ENCODE measurements at places on chromosomes 5 and 9.

DNA sequence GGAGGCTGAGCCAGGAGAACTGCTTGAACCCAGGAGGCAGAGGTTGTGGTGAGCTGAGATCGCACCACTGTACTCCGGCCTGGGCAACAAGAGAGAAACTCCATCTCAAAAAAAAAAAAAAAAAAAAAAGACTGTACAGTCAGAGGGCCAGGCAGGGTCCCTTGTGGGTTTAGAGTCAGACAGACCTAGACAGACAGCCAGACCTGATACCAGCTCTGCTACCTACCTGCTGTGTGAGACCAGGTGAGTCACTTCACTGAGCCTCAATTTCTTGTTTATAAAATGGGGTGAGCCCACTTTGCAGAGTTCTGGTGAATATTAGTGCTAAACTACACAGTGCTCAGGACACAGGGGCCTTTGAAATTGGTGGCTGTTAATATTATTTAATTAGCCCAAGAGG is 19.7 kb downstream of the TRIM14 start:
- DNase-seq = no peak

- DNase-seq = no peak
Measured at GRCh38 chr5:10550222-10550995, 13.5 kb upstream of the ANKRD33B start.

DNA sequence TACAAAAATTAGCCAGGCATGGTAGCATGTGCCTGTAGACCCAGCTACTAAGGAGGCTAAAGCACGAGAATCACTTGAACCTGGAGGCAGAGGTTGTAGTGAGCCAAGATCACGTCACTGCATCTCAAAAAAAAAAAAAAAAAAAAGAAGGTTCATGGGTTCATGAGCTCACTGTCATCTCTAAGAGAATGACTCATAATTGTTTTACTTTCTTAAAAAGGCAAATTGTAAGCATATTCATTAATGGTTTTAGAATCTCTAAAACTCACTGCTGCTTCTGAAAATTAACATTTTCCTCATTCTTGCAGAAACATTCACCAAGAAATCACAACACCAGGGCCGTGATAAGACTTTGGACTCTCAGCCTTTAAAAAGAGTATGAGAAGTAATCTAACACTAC is 103.6 kb downstream of the GNA14 start:
- DNase-seq = no peak

DNA sequence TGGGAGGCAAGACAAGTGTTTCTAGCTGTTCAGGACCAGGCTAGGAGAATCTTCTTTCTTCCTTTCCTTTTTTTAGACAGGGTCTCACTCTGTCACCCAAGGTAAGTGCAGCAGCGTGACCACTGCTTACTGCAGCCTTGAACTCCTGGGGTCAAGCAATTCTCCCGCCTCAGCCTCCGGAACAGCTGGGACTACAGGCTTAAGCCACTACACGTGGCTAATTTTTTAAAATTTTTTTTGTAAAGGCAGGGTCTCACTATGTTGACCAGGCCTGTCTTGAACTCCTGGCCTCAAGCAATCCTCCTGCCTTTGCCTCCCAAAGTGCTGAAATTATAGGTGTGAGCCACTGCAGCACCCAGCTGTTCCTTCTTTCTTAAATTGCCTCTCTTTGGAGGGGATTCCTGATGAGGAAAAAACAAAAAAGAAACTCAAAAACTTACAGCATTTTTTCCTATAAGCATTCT is 53.1 kb downstream of the LHFPL2 start:
- DNase-seq = no peak

DNA sequence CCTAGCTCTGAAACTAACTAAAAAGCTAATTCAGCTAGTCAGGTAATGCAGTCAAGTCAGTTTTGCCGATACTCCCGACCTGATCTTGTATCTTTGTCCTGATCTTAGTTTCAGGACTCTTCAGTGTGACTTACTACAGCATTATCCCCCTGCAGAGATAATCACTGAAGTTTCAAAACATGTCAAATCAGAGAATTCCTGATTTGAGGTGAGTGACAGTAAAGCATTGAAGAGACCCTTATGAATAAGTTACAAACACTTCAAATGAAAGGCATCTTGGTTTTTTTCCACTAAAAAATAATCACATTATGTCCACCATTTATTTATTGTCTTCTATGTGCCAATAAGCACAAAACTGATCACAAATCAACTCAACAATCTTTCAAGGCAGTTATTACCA is 47.6 kb downstream of the BAAT start:
- DNase-seq = no peak

GRCh38 chr5:171390883-171391677 is 3.4 kb downstream of the NPM1 start:
- DNase-seq = no peak

DNA sequence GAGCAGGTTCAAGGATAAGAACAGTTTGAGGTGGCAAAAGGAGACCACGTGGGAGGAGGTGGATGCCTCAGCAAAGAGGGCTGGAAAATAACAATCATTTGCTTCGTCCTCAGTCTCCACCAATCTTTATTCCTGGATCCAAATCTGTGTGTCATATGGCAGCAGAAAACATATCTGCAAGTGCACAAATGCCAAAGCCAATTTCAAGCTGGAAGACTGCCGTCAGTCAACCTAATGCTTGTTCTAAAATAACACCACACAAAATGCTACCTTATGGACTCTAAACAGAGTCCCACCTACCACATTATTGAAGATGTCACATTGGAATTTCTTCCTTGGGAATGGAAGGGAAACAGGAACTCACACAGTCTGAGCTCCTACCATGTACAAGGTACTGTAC is 129.1 kb downstream of the CDK5RAP2 start:
- no peak for DNase-seq

GRCh38 chr9:131724683-131725082 is 15.2 kb downstream of the RAPGEF1 start:
- no peak for DNase-seq

DNA sequence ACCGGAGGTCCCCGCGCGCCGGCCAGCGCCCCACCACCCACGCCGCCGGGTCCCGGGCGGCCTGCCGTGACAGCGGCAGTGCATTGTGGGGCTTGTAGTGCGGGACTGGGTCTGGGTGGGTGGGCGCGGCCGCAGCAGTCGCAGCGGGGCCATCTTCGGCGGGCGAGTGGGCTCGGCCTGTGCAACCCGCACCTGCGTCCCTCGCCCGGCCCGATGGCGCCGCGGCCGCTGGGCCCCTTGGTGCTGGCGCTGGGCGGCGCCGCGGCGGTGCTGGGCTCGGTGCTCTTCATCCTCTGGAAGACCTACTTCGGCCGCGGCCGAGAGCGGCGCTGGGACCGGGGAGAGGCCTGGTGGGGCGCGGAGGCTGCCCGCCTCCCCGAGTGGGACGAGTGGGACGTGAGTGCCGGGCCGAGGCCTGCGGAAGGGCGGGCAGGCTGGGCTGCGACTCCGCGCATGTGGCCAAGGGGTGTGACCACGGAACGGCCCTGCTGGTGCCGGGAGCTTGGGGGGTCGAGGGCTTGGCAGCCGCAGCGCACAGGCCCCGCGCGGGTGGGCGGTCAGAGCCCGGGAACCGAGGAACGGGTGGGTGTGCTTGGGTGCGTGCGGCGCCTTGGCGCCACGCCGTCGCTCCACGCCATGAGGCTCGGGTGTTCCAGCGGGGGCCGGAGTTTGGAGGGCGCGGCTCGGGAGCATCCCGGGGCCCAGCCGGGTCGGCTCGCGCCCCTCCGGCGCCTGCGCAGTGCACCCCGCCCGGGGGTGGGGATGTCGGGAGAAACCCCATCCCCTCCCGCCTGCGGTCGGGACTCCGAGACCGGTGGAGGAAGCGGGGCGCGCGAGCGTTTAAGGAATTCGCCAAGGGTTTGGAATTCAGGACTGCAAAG is at the start of gene ARL10:
ARL10 (plus strand) TSS at position 137 of the 881 bp plus-strand sequence; CDS start at position 214, 77 bp downstream.
- peak; percentile 73 for DNase-seq

- peak; percentile 86 for DNase-seq
Measured at GRCh38 chr5:1502046-1502736, 21.6 kb downstream of the LPCAT1 start.

- no peak for DNase-seq
Measured at GRCh38 chr5:115136294-115136693, 33.4 kb downstream of the TRIM36 start.

DNA sequence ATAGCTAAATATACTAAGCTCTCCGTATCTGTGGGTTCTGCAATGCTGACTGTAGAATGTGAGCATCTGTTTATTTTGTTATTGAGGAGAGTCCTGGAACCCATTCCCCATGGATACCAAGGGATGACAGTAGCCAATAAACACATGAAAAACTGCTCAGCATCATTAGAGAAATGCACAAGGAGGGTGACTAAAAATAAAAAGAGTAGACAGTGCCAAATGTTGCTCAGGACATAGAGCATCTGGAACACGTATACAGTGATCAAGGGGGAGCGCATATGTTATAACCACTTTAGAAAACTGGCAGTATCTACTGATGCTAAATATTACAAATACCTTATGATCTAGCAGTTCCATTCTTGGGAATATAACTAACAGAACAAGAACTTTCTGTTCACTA is 31.0 kb downstream of the MARCHF6 start:
- DNase-seq = no peak

DNA sequence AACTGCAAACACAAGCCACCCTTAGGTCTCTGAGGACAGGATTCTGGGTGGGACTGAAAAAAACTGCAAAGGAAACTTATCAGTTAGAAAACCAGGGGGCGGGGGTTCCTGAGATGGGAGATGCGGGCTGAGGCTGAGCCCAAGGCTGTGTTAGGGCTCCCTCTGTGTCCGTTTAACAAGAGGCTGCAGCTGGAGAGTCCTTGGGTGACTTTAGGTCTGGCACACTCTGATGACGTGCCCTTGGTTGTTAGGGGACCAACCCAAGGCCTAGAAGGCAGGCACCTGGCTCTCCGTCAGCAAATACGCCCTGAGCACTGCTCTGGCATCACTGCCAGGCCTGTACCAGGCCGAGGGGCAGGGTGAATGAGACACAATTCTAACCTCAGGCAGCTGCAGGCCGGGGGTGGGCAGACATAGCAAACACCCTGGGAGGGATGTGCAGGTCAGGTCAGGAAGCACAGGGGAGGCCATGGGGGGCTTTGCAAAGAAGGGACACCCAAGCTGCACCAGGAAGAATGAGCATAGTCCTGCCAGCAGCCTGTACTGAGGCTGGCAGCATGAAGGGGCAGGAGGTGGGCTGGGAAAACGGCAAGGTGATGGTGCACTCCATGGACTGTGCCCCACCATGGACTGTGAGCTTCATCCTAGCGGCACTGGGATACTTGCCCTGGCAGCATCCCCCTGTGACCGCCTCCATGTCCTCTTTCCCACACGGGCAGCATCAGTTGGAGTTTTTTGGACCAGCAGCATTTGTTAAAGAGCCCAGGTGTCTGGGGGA is 137.9 kb downstream of the GABBR2 start:
- no peak for DNase-seq

DNA sequence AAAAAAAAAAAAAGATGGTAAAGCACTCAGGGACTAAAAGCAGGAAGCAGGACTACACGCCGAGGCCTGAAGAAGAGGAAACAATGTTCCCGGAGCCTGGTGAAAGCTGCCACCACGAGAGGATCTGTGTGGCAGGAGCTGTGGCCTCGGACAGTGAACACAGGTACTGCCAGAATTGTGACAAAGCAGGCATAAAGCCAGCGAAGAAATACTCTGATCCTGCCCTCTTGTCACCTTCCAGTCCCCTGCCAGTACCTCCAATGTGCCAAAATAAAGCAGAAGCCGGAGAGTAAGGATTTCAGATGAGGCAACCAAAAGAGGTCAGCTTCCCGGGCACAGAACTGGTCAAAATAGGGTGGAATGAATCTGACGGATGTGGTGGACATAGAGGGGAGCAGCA is 211.5 kb upstream of the TARS1 start:
- DNase-seq = no peak

DNA sequence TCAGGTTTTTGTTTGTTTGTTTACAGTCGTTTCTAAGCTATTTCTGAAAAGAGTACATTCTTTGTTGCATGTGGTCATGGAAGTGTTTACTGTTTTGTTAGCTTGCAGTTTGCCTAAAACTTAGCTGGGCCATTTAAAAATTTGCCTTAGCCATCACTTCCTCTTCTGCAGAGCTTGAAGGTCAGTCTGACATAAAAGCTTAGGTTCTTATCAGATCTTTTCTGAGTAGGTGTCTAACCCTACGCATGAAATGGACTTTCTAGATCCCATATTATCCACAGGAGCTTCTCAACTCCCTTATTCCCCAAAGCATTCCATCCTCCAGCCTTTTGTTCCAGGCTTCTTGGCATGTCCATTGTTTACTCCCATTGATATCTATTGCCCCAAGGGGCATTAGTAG is 90.3 kb downstream of the AP3B1 start:
- no peak for DNase-seq

- DNase-seq = no peak
Measured at GRCh38 chr5:170491479-170491878, 12.3 kb upstream of the KCNIP1 start.

DNA sequence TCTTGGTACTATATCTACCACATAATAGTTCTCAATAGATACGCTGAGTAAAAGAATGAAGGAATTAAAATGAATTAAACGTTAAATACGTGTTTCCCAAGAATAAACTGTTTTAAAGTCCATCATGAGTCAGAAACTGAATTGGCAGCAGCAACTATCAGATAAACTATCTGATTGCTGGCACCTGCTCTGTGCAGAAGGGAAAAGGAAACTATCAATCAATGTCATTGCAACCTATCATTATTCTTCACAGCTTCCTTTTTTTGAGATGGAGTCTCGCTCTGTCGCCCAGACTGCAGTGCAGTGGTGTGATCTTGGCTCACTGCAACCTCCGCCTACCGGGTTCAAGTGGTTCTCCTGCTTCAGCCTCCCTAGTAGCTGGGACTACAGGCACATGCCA is 8.8 kb upstream of the WDR36 start:
- DNase-seq = peak; percentile 49

DNA sequence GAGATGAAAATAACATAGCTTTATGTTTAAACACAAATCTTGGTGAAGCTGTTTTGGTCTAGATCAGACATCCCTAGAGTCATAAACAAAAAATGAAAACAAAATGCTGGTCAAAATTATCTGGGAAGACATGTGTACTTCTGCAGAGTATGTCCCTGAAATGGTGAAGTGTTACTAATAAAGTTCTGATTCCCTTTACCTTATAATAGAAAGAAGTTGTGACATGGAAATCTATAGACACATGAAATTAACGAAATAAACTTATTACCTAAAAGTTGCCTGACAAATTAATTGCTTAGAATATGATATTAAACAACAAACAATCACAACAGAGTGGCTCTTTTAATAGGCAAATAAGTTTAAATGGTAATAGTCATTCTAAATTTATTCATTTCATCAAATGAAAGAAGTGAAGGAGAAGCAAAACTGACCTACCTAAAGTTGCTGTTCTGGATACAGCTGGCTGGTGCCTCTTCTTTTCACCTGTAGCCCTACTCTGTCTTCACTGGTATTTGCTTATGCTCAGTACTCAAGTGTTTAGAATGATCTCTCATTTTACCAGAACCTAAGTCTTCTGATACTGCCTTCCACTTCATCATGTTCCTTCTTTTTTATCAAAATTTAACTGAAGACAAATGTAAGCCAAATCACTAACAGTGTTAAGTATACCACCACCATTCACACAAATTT is 38.8 kb downstream of the FNIP1 start:
- DNase-seq = no peak

DNA sequence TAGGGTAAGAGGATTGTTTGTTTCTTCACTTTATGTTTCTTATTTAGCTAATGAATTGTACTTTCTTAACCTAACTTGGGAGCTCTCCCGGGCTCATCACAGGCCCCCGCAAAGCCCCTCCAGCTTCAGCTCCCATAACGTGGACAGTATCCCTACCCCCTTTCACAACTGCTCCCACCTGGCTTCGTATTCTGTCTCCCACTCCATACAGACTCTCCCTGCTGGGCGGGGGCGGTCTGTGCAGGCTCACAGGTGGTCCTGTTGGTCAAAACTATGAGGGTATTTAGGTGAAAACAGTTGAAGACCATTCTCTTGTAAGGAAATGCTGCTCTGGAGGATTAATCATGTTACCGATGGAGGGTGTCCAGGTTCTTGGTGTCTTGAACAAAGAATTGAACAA is 805.3 kb downstream of the SEMA5A start:
- no peak for DNase-seq
